ENCODE measurements at places on chromosomes 2 and 18.

- no peak for ATAC-seq
These were observed 22.6 kb downstream of the NR4A2 start for GRCh38 chr2:156309917-156310316.

- no peak for ATAC-seq
These were observed 79.2 kb downstream of the KLHL29 start for GRCh38 chr2:23464156-23464555.

GRCh38 chr2:181632733-181633401, 24.0 kb downstream of the CERKL start:
- ATAC-seq, result peak; percentile 71

DNA sequence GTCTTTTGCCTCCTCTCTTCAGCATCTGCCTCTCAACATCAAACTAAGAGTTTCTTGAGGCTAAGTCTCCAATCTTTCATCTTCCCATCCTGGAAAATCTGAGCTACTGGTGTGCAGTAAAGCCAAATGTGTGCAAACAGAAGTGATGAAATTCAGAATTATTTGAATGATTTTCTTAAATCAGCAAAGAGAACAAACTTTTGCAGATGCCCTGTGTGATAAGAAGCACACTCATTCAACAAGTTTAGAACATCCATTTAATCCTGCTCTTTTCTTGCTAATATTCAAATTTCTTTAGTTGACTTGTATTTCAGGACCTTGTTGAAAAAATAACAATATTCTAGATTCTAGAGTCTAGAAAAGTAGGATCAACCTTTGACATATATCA, 1374.9 kb upstream of the CELF4 start:
- ATAC-seq, result peak; percentile 51

DNA sequence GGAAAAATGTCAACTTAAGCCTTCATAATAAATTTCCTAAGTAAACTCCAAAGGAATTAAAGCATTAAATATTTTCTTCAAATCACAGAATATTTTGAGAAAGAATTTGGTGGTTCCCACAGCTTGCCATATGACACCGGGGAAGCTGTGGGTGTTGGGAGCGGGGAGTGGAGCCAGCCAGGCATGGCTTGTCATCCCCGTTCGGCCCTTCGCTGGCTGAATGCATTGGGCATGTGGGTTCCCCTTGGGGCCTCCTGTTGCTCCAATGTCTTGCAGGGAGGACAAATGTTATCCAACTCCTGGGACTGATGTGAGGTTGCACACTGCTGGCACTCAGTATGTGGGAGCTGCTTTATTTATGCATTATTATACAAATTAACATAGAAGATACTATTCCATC, 18.6 kb downstream of the NGEF start:
- no peak for ATAC-seq

GRCh38 chr2:191905336-191905735, 58.4 kb upstream of the CAVIN2 start:
- no peak for ATAC-seq

- no peak for ATAC-seq
These were observed 7.5 kb downstream of the LGALSL start for GRCh38 chr2:64461271-64462058.

GRCh38 chr2:33384599-33384961, 91.9 kb upstream of the RASGRP3 start:
- ATAC-seq, result no peak

DNA sequence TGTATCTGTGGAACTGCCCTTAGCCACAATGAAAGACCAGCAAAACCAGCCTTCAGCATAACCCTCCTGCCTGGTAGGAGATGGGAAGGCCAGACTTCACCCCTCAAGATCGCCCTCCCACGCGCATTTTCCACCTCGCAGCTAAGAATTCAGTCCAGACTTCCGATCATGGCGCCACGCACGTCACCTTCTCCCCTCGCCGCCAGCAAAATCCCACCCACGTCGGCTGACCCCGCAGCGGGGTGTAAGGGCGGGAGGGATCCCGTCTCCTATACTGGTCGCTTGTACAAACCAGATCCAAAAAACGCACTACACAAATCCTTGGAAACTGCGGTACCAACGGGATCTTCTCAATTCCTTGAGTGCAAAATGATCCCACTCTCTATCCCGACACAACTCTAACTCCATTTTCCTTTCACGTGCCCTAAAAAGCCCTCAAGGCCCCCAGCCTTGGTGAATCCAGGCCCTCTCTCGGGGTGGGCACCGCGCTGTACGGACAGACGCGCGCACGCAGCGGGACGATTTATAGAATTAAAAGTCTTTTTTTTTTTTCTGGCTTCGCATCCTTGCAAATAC, 1.0 kb upstream of the BMPR2 start:
- ATAC-seq, result peak; percentile 22

GRCh38 chr2:121491518-121491917, 39.2 kb upstream of the RNU4ATAC start:
- no peak for ATAC-seq

- no peak for ATAC-seq
These were observed 1.8 kb downstream of the ZFP36L2 start for GRCh38 chr2:43224571-43225092.

GRCh38 chr18:32669549-32670165, 103.2 kb downstream of the KLHL14 start:
- ATAC-seq, result peak; percentile 51

- peak; percentile 21 for ATAC-seq
These were observed 58.4 kb downstream of the SPIRE1 start for GRCh38 chr18:12599543-12599942.

DNA sequence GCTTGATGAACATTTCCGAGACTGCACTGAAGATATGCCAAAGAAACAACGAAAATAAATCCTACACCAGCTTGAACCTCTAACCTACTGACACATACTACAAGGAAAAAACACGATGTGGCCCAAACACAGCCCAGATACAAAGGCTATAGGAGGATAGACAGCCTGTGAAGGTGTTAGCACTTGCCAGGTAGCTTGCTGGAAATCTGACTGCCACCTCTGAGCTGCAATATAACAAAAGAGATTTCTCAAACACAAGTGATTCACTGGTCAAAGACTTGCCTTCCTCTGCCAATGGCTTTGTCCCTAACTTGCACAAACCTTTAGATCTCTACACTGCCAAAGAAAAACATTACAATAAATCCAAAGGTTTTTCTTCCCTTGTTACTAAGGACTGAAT, 21.1 kb downstream of the CFAP210 start:
- no peak for ATAC-seq

DNA sequence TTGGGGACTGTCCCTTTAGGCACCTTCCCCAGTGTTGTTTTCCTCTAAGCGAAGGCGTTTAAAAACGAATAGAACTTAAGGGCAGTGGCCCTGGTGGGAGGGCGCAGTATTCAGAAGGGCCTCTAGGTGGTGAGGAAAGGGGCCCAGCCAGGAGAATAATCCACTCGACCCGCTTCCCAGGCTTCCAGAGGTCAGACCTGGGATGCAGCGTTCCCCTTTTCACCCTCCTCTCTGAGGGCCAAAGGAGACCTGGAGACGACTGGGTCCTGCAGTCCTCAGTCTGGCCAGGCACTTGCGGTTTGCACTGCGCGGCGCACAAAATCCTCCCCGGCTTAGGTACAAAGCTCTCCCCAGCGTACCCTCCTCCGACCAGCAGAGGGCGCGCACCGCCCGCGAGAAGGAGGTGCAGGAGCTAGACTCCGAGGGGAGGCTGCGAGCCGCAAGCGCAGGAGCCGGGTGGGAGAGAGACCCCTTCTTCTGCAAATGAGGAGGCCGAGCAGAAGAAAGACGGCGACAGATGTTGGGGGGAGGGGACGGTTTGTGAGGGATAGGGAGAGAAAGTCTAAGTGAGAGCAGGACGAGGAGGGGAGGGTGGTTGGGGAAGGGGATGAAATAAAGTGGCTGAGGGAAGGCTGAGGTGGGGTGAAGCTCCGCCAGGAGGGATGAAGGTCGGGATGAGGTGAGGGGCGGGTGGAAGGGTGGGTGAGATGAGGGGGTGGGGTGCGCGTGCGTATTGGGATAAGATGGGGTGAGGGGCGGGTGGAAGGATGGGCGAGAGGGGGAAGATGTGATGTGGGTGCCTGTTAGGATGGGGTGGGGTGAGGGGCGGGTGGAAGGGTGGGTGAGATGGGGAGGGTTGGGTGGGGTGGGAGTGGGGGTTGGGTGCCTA, 4.9 kb downstream of the FEV start:
- peak; percentile 90 for ATAC-seq

GRCh38 chr2:241025639-241026038, 27.2 kb downstream of the SNED1 start:
- ATAC-seq, result no peak

GRCh38 chr2:121002597-121002996, 266.9 kb downstream of the GLI2 start:
- no peak for ATAC-seq

DNA sequence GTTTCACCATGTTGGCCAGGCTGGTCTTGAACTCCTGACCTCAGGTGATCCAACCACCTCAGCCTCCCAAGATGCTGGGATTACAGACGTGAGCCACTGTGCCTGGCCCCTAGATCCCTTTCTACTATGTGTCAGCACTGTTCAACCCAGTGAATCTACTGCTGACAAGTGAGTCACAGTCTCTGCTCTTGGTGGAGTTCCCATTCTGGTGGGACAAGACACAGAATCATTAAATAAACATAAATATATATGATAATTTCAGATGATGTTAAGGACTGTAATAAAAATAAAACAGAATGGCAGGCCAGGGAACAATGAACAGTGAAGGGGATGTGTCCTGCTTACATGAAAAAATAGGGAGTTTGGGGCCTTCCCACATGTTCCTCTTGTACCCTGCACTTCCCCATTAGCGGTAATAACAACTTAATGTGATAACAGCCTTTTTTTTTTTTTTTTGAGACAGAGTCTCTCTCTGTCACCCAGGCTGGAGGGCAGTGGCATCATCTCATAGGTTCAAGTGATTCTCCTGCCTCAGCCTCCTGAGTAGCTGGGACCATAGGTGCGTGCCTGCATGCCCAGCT, 112.2 kb downstream of the CPO start:
- ATAC-seq, result no peak

- ATAC-seq, result no peak
These were observed 92.6 kb upstream of the ITGA4 start for GRCh38 chr2:181364492-181365170.
